Large intestine (tissue), 12 donors: ENCODE measurements at places on chromosomes 1 and 21. TPM values are rescaled to one million over a fixed set of nuclear protein-coding genes. Genes with fewer than 3 reads are reported as not detected.

Gene SLFNL1
- polyA plus RNA-seq, result 0.85 TPM

Gene LDLRAD1
- 0.51 TPM for polyA plus RNA-seq

Gene TRIM58
- 2.1 TPM for polyA plus RNA-seq

Gene NTRK1
- 0.15 TPM for polyA plus RNA-seq

Gene FAM177B
- polyA plus RNA-seq, result 5.5 TPM

Gene NKAIN1
- 2.7 TPM for polyA plus RNA-seq

Gene TAS1R1
- polyA plus RNA-seq, result 0.27 TPM

GRCh38 chr21:45698493-45699184, 55.1 kb downstream of the PCBP3 start:
- DNase-seq, result peak; percentile 11

- DNase-seq, result no peak
Observed at GRCh38 chr1:230052018-230052417, 15.0 kb upstream of the GALNT2 start.

DNA sequence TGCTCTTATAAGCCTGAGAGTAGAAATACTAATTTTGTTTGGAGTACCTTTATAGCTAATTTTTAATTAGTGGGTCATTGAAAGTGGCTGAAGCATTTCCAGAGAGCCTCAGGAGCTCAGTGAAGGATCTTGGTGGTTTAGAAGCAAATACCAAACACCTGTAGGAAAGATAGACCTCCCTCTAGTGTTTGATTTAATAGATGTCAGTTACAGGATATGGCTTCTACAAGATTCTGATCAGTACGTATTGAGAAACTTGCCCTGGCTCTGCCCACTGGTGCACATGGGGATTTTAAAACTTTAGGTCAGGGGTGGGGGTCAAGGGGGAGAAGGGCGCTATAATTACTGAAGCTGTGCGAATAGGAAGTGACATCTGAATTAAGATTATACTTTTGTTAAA, 122.2 kb downstream of the POU2F1 start:
- peak; percentile 7 for DNase-seq

- DNase-seq, result no peak
Observed at GRCh38 chr1:41576206-41576605, 91.7 kb upstream of the EDN2 start.

DNA sequence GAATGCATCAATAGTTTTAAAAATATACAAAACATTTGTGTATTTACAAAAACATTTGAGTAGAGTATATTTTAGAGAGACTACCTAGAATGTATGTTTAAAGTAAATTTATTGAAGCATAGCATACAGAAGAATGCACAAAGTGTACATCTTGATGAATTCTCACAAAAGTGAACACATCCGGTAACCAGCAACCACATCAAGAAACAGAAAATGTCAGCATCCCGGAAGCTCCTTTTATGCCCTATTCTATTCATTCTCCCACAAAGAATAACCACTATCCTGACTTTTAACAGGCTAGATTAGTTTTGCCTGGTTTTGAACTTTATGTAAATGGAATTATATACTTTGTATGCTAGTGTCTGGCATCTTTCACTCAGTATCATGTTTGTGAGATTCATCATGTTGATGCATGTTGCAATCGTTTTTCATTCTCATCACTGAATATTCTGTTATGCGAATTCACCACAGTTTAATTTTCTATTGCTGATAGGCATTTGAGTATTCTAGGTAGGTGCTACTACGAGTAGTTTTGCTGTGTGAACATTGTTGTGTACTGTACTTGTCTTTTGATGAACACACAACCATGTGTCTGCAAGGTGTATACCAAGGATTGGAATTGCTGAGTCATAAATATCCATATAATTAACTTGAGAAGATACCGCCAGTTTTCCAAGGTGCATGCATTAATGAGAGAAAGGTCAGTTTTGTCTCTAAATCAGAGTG, 75.4 kb downstream of the CACHD1 start:
- DNase-seq, result no peak

GRCh38 chr21:42583477-42584295, 69.7 kb upstream of the PDE9A start:
- DNase-seq, result no peak

DNA sequence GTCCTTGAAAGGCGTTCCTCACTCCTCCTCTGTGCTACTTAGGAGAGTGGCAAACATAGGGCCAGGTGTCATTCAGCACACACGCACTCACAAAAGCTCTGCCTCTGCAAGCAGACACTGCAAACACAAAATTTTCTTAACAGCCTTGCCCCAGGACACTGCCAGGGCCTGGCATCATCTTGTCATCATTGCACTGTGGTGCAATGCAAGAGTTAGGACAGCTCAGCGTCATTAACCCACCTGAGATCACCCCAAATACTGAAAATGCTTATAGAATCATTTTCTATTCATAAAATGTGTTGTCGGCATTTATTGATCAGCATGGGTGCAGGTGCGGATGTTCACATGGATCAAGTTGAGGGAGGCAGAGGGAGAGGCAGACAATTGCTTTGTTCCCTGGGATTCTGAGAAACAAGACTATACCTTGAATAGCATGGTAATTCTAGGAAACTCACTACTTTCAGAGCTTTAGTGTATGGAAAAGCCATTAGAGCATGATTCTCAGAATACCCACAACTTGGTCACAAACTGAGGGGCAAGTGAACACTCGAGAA, 3.0 kb downstream of the ADAM30 start:
- DNase-seq, result no peak

DNA sequence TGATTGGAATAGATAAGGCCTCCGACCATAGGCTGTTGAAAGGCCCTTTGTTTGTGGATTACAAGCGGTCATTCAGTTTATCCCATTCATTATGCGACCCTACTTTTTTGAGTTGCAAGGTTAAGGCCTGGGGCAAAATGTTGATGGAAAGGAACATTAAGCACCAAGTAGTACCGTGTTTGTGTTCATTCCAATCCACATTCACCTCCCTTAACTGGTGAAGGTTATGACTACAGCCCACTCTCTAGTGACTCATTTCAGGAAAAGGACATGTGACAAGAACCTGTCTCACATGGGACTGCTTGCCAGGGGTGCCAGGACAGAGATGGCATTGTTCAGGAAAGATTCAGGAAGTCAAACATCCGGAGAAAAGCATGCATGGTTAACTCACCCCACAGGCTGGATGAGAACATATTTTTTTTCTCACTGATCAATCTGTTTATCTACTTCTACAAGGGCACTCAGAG, 81.6 kb downstream of the CD58 start:
- peak; percentile 72 for DNase-seq

GRCh38 chr1:231485029-231485784, 43.3 kb upstream of the TSNAX start:
- DNase-seq, result no peak

DNA sequence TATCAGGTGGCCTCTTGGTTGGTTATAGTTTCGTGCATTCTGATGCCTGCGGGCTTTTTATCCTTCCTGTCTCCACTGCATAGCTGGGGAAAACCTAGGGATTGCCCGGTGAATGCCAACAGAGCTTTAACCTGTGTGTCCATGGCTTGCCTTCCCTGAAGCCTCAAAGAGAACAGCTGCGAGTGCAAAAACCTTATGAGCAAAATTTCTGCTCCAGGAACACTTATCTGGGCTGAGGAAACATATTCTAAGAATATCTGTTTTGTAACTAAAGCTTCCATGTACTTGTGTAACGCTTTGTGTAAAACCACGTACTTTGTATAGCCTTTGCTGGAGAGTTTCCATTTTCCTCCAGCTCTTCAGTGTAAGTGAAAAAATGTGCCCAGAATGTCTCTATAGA, 7.2 kb downstream of the CNST start:
- DNase-seq, result no peak

GRCh38 chr1:27142464-27142863, 12.5 kb downstream of the SLC9A1 start:
- no peak for DNase-seq

DNA sequence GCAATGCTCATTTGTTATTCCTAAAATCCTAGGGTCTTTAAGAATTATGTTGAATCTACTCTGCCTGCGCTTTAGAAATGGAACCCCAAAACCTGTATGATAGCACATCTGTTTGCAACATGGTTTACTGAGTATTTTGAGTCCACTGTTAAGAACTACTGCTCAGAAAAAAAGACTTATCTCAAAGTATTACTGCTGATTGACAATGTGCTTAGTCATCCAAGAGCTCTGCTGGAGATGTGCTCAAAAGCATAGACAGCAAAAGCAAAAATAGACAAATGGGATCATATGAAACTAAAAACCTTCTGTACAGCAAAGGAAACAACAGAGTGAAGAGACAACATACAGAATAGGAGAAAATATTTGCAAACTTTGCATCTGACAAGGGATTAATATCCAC, 107.0 kb downstream of the CTH start:
- no peak for DNase-seq

- DNase-seq, result peak; percentile 64
Observed at GRCh38 chr21:32001390-32001789, 128.6 kb downstream of the HUNK start.

DNA sequence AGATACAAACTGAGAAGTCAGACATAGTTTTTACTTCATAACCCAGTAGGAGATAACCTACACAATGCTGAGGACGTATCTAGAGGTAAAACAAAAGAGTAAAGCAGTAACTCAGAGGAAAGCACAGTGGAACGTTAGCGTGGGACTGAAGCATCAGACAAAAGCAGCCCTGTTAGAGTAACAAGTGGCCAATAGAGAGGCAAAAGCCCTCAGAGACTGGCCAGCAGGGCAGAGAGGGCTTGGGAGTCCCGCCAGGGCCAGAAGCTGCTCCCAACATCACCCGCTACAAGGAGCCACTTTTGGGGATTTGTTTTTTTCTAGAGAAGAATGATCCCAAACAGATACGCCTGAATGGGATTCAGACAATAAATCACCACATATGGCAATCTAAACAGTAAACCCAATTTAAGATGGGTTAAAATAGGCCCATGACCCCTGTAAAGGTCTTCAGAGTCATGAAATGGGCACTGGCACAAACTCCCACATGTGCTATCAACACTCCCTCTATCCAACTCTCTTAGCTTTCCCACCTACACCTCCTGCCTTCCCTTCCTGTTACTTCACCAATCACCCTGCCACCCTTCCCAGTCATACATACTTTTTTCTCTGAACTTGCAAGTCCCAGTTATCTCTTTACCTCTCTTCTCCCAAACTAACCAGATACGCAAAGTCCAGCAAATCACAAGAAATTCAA, 17.2 kb downstream of the TADA1 start:
- DNase-seq, result no peak

DNA sequence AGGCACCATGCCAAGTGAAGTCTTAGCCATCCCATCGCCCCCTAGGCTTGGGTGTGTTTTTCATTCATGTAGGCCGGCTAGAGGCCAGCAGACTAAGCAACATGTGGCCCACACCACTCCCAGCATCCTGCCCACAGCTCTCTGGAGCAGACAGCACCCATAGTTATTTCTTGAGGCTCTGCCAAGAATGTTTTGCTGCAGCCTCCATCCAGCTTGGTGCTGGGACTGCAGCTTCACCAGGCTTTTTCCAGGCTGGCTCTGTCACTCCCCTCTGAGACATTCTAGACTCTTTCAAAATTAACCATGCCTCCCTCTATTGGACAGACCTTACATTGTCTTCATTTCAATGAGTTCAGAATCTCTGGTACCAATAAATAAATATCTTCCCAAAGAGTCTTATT, 104.2 kb downstream of the DUSP10 start:
- DNase-seq, result no peak

- no peak for DNase-seq
Observed at GRCh38 chr1:231890791-231891190, 264.2 kb downstream of the DISC1 start.

DNA sequence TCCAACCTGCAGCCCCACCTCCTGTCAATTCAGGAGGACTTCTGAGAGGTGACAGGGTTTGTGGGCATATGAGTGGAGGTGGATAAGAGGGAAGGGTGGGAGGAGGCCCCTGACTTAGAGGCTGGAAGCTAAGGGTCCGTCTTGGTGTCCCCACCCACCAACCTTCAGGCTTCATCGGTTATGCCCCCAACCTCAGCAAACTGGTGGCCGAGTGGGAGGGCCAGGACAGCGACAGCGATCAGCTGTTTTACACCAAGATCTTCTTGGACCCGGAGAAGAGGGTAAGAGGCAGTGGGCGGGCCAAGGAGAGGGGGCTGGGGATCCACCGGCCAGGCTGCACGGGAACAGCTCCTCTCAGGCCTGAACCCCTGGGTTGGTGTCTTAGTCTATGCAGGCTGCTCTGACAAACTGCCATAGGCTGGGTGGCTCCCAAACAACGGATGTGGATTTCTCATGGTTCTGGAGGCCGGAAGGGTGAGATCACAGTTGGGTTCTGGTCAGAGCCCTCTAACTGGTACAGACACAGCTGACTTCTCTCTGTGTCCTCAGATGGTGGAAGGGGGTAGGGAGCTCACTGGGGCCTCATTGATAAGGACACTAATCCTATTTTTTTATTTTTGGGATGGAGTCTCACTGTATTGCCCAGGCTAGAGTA, 18.1 kb downstream of the PLOD1 start:
- no peak for DNase-seq
